ENCODE measurements at places on chromosomes 4 and X. TPM values are rescaled to one million over a fixed set of nuclear protein-coding genes. Genes with fewer than 3 reads are reported as not detected.
A peak's percentile ranks its signal among the peaks of the same experiment; 100 is the strongest.

DNA sequence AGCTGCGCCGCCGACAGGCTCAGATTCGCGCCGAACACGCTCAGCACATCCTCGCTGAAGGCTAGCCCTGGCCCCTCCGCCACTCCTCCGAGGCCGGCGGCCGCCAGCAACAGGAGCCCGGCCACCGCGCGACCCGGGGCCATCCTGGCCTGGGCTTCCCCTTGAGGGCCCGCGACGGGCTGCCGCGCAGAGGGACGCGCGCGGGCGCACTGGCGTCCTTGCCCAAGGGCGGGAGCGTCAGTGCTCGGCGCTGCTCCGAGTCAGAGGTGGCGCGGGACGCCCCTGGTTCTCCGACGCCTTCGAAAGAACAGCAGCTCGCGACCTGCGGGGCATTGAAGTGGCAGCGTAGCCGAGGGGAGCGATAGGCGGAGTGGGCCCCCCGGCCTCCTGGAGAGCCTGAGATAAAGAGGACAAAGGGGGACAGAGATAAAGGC is 745 bp downstream of the SLC39A8 start:
- DNase-seq = peak; percentile 4

GRCh38 chr4:7738458-7739076 is 201.1 kb downstream of the AFAP1 start:
- DNase-seq = no peak

GRCh38 chr4:35963974-35964515 is 280.3 kb downstream of the ARAP2 start:
- no peak for DNase-seq

GRCh38 chrX:48919947-48920717 is 1.3 kb upstream of the PIM2 start:
- DNase-seq = no peak

GRCh38 chr4:25402521-25402920 is 25.5 kb downstream of the ANAPC4 start:
- DNase-seq = no peak

DNA sequence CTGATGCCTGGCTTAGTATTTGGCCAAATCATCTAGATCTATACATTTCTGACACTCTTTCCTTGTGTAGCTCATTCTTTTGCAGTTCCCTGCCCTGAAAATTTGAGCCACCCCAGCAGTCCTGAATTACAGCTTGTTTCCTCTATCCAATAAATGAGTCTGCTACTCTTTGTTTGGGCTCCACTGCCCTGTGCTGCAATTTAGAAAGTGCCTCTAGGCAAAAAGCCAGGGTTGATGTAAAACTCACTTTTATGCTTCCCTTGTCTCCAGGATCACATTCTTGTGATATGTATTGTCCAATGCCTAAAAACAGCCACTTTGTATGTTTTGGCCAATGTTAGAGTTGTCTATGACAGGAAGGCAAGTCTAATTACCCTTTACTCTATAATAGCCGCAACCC is 101.7 kb upstream of the MAP3K15 start:
- DNase-seq = peak; percentile 17

DNA sequence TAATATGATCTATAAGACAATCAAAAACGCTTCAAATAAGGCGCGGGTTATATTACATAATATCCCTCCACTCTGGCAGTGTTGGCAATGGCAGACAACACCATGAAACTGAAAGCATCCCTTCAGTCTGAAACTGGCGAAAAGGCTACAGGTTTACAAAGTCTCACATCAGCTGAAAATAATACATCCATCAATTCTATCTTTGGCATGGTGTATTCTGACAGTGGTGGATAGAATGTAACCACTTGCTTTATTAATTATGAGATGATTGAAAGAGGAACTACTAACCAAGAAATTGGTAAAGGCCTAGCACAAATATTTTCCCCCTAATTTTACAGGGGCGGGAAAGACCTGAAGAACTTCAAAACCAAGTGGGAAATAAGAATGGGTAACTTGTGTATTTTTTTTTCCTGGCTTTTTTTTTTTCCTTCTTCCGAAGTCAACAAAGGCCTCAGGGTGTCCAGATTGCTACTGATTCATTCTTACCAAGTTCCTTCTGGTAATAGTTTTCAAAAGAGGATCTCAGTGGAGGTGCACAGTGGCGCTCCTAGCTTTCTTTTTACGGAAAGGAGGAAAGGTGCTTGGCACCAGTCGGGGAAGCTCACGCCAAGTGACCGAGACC is 728 bp downstream of the UBA6 start:
- no peak for DNase-seq

Gene USP51
- 0.39 TPM for total RNA-seq

Gene RBM47
- total RNA-seq = 0.13 TPM

Gene FRG2
- total RNA-seq = not detected

Gene DIPK2B
- total RNA-seq = 57.9 TPM

Gene ZNF185
- 6.5 TPM for total RNA-seq

Gene RTL3
- total RNA-seq = not detected

Gene IL2RG
- 0.13 TPM for total RNA-seq

Gene ADGRG4
- not detected for total RNA-seq

Gene CCKAR
- not detected for total RNA-seq
